Fibroblast of mammary gland (primary cell): ENCODE measurements at places on chromosomes 2 and 18.

DNA sequence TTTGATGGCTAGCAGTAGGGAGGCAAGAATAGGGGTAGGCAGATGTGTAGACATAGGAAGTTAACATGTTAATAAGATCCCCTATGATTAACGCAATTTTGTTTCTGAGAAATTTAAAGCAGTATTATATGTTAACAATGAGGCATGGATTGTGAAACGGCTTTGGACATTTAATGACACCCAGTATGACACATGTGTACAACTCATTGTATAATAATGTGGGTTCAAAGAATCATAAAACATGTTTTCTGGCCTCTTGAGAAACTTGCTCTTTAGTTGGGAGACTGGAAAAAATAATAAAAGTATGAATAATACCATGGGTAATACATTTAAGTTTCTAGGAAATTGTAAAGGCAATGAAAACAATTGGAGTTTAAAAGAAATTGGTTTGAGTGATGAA, 332.1 kb upstream of the CDH20 start:
- DNase-seq, result peak; percentile 51

DNA sequence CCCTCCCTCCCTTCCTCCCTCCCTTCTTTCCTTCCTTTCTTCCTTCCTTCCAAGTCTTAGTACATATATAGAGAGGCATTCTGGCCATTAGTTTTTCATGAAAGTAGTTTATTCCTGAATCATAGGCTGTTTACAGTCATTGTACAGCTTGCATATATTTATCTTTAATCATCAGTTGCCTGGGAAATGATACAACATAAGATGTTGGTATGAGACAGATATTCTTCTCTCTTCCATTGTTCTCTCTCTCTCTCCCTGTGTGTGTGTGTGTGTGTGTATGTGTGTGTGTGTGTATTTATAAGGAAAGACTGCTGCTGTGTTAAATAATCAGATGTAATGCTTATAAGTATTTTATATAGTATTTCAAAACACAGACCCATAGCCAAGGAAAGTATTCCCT, 289.8 kb upstream of the UBE2E3 start:
- peak; percentile 62 for DNase-seq

GRCh38 chr2:68926796-68927195, 25.9 kb downstream of the GKN2 start:
- no peak for DNase-seq

DNA sequence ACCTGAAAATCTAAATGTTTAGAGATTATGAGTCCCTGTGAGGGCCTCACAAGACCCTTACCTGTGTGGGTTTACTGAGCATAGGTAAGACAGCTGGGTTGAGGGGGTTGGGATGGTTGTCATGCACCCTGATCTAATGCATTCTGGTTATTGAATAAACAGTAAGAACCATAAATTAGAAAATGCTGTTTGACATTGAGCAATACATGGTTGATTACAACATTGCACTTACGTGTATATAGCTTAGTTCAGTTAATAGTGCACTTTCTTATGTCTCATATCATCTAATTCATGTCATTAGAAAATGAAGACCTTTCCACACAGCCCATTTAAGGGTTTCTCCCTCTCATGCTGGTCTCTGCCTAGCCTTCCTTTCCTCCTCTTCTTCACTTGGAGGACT, 253.5 kb upstream of the ATP5MC3 start:
- no peak for DNase-seq

GRCh38 chr18:48750485-48751175, 200.1 kb downstream of the SMAD7 start:
- peak; percentile 25 for DNase-seq

DNA sequence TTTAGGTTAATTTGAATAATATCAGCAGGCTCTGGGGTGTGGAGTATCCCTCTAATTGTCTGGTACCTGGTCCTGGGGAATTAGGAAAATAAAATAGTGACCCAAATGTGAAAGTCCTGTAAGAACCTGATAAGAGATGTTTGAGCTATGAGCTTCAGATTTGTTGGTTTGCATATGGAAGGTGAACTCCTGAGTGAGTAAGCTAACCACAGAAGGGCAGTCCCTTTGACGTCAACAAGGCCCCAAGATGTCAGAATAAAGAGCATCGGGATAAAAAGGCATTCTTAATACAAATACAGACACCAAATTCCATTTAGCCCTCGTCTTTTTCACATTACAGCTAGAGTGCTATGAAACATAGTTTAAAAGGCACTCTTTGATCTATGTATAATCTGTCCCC, 1366.3 kb upstream of the TMEFF2 start:
- peak; percentile 49 for DNase-seq

DNA sequence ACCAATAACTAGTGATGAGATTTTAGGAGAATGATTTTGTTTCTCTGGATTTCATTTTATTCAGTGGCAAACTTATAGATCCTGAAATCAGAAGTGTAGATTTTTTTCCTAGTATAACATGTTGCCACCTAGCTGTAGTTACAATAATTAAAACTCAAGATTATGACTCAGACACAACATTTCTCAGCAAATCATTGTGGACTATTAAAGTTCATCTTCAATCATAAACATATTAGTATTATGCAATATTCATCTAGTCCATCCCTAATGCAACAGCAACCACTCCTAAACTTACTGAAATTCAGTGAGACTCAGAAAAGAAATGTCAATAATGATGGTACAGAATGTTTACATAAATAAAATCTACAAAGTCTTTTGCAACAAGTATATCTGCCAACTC, 51.3 kb downstream of the USP34 start:
- no peak for DNase-seq
